ENCODE measurements at places on chromosomes 1 and 21. TPM values are rescaled to one million over a fixed set of nuclear protein-coding genes. Genes with fewer than 3 reads are reported as not detected.

DNA sequence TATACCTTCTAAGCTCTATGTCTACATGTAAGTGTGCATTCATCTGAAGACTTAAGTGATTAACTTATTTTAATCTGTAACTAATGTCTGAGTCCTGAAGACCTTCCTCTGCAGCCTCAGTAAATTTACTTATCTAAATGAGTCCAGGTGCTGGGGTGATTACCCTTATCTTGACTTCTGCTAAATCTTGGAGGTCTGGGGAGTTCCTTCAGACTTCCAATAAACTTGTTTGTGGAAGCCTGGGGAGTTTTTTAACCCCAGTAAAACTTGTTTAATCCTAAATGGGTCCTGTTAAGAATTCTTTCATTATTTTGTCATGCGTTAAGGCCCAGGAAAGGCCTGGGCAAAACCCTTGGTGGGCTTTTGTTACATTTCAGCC lies 37.0 kb downstream of the RSPH1 start:
- H3K4me1 ChIP-seq = peaks cover 6% of the 10 kb centered on the region
- H3K4me3 ChIP-seq = no peak overlapping the region
- no peak overlapping the region for H3K27ac ChIP-seq
- H3K27me3 ChIP-seq = no peaks in the 10 kb centered on the region

DNA sequence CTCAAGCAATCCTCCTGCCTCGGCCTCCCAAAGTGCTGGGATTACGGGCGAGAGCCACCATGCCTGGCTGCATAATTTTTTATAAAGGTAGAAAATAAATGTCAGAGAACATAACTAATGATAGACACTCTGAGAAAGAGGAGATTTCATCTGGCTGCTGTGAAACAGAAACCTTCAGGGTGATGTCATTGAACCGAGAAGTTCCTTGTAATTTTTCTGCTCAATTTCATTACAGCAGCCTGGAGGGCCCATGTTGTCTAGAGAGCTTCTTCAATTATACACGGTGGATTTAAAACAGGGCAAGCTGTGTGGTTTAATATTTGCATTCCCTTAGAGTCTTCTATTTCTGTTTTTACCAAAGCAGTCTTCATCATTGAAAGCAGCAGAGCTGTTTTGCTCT lies 64.3 kb upstream of the MORC3 start:
- no peak overlapping the region for H3K4me3 ChIP-seq
- DNase-seq = no peak
- no peaks in the 10 kb centered on the region for H3K27me3 ChIP-seq
- peaks cover 5% of the 10 kb centered on the region for H3K4me1 ChIP-seq
- no peak overlapping the region for H3K27ac ChIP-seq

DNA sequence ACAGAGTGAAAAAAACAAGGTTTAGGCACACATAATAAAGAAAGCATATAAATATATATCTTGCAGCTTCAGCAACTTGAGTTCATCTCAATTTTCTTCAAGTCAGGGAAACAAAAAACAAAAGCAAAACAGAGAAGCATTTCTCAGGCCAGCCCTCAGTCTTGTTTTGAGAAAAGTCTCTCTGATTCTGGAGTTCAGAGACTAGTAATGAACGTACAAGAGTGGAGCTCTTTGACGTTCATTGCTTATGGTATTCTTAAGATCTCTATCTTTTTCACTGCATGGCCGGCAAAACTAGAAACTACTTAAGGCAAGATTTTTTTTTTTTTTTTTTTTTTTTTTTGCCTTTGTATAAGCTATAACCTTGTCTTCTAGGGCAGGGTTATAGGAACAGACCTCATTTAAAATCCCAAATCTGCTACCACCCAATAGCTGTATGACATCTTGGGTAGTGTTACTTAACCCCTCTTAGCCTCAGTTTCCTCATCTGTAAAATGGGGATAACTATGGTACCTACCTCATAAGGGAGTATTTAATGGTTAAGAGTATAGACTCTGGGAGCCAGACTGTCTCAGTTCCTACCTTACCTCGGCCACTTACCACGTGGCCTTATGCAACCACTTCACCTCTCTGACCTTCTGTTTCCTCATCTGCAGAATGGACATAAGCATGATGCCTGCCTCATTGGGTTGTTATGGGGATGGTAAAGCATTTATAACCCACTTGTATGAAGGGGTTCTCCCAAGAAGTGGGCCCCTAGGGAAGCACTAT lies 33.6 kb downstream of the LMO4 start:
- no peak for DNase-seq
- no peaks in the 10 kb centered on the region for H3K36me3 ChIP-seq
- no peaks in the 10 kb centered on the region for H3K27me3 ChIP-seq
- no peaks in the 10 kb centered on the region for H3K4me1 ChIP-seq
- no peak overlapping the region for H3K4me3 ChIP-seq

DNA sequence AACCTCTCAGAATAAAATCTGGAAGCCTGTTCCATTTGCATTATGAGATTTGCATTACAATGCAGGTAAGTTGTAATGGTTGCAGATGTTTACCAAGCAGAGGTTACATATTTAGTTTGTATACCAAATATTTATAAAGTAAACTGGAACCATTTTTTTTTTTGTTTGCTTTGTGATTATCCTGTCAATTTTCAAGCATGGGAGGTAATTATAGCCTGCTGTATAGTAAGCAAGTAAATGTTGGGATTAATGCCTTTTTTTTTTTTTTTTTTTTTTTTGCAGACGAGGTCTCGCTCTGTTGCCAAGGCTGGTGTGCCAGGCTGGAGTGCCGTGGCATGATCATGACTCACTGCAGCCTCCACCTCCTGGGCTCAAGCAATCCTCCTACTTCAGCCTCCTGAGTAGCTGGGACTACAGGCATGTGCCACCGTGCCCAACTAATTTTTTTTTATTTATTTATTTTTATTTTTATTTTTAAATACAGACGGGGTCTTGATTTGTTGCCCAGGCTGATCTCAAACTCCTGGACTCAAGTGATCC lies 21.0 kb downstream of the NFYC start:
- DNase-seq = no peak
- H3K4me1 ChIP-seq = no peaks in the 10 kb centered on the region
- no peak overlapping the region for H3K4me3 ChIP-seq
- no peaks in the 10 kb centered on the region for H3K36me3 ChIP-seq
- H3K27me3 ChIP-seq = no peaks in the 10 kb centered on the region

- no peaks in the 10 kb centered on the region for H3K36me3 ChIP-seq
- no peaks in the 10 kb centered on the region for H3K27me3 ChIP-seq
- no peak overlapping the region for H3K27ac ChIP-seq
- H3K4me1 ChIP-seq = peaks cover 9% of the 10 kb centered on the region
These were observed 39.8 kb upstream of the ID3 start for GRCh38 chr1:23599125-23599524.

- peaks cover 4% of the 10 kb centered on the region for H3K4me1 ChIP-seq
- DNase-seq = no peak
- H3K27me3 ChIP-seq = no peaks in the 10 kb centered on the region
- no peak overlapping the region for H3K27ac ChIP-seq
- no peaks in the 10 kb centered on the region for H3K36me3 ChIP-seq
- H3K4me3 ChIP-seq = no peak overlapping the region
These were observed 25.5 kb downstream of the JAM2 start for GRCh38 chr21:25664491-25664931.

DNA sequence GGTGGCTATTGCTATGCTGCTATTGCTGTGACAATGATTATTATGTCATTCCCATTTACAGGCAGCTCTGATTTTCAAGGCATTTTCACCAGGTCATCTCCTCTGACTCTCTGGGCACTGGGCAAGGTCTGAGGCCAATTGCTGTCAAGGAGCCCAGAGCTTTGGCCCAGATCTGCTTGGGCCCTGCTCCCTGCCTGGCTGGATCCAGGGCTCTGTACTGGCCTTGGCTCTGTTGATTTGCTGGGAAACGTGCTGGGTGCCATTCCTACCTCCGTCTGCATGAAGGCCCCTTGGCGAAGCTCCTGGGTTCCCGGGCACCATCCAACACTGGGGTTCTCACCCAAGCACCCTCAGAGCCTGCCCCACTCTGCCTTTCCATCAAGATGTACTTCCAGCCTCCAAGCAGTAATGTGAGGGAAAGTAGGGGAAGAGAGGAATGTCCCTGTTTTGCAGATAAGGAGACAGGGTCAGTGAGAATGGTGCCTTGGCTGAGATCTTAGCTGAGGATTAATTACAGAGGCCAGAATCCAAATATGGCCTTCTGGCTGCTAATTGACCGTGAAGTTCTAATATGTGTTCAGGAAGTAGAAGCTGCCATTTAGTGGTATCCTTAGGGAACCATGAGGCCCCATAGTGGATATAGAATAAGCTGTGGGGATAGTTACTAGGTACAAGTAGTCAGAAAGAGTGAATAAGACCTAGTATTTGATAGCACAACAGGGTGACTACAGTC lies 63.9 kb downstream of the HTR6 start:
- no peak overlapping the region for H3K27ac ChIP-seq
- H3K27me3 ChIP-seq = no peaks in the 10 kb centered on the region
- DNase-seq = no peak
- H3K36me3 ChIP-seq = no peaks in the 10 kb centered on the region

GRCh38 chr21:44991538-44992483 lies 52.0 kb downstream of the SLX9 start:
- no peak overlapping the region for H3K4me3 ChIP-seq
- no peak for DNase-seq
- H3K36me3 ChIP-seq = peaks cover 2% of the 10 kb centered on the region
- peaks cover 71% of the 10 kb centered on the region for H3K4me1 ChIP-seq
- no peak overlapping the region for H3K27ac ChIP-seq

HAO2 gene
- polyA plus RNA-seq = 0.56 TPM

DNA sequence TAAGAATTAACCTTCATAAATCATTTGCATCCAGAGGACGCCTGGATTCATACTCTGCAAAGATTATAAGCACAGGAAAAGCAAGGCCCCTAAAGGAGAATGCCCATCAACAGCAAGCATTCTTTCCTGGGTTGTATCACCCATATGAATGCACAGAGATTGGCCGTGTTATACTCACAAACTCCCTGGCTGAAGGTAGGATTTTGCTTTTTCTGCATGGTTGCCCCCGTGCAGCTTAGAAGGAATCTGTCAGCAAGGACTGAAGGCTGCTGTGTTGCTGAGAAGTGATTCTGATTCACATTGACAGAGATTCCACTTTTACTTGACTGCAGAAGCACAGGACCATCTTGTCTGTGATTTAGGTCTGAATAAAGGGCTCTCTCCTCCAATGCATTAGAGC lies 283.0 kb downstream of the LRRIQ3 start:
- H3K27ac ChIP-seq = no peak overlapping the region
- peak; percentile 27 for DNase-seq
- no peak overlapping the region for H3K4me3 ChIP-seq

DNA sequence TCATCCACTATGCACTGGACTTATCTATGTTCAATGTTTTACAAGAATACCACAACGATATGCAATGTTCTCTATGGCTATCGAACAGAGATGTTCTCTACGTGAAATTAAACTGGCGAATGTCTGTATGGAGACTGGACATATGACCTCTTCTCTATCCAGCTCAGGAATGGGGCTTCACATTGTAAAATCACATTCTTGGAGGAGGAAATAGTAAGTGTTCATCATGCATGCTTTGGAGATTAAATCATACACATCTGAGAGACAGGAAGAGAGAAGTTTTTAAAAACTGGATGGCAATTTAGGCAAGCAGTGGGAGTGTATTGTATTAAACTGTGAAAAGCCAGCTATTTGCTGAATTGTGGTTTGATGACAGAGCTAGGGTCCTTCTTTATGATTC lies 47.9 kb upstream of the RGL1 start:
- H3K27me3 ChIP-seq = no peaks in the 10 kb centered on the region
- no peaks in the 10 kb centered on the region for H3K36me3 ChIP-seq
- H3K4me3 ChIP-seq = no peak overlapping the region
- H3K4me1 ChIP-seq = no peaks in the 10 kb centered on the region
- DNase-seq = no peak

DNA sequence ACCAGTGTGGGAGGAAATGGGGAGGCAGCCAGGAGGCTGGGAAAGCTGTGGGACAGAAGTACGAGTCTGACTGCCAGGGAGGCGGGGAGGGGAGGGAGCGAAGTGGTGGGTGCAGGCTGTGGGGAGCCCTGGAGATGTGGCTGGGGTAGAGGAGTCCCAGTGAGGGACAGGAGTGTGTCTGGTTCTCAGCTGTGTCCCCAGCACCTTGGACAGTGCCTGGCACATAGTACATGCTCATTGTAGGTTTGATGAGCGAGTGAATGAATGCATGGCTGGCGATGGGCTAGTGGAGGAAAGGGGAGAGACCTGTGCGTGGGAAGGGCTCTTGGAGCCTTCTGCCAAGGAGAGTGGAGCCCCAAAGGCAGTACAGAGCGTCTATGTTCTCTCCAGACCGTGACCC lies 104.1 kb downstream of the SIK1 start:
- H3K36me3 ChIP-seq = no peaks in the 10 kb centered on the region
- H3K27ac ChIP-seq = peak overlapping the region; percentile 63
- H3K27me3 ChIP-seq = peaks cover 2% of the 10 kb centered on the region
- peaks cover 59% of the 10 kb centered on the region for H3K4me1 ChIP-seq

YRDC gene
- polyA plus RNA-seq = 17.0 TPM

DNA sequence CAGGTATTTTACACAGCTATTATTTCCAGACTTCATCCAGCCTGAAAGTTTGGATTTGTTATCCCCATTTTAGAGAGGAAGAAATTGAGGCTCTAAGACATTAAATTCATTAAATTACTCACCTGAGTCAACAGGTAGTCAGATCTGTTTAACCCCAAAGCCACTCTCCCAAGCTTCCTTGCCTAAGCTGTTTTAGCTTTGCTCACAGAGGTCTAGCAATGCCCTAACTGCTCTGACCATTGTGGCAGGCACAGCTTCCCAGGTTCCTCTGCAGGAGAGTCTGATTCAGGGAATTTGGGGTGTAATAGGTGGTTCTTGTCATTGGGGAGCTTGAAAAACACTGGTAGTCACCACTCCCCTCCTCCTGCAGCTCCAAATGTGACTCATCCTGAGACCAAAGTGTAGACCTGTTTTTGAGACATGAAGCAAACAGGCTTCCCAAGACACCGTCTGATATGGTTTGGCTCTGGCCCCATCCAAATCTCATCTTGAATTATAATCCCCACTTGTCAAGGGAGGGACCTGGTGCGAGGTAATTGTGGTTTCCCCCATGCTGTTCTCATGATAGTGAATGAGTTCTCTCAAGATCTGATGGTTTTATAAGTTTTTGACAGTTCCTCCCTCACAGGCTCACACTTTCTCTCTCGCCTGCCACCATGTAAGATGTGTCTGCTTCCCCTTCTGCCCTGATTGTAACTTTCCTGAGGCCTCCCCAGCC lies 142.8 kb upstream of the DNAH14 start:
- H3K4me3 ChIP-seq = no peak overlapping the region
- no peaks in the 10 kb centered on the region for H3K27me3 ChIP-seq
- H3K4me1 ChIP-seq = no peaks in the 10 kb centered on the region
- no peak overlapping the region for H3K27ac ChIP-seq
- DNase-seq = peak; percentile 27

- H3K4me3 ChIP-seq = peak overlapping the region; percentile 95
- DNase-seq = no peak
- peak overlapping the region; percentile 98 for H3K27ac ChIP-seq
- peaks cover 7% of the 10 kb centered on the region for H3K36me3 ChIP-seq
These were observed 644 bp downstream of the UBE4B start for GRCh38 chr1:10033359-10033845.

WLS gene
- 124 TPM for polyA plus RNA-seq

GRCh38 chr1:204647114-204647804 lies 38.3 kb downstream of the LRRN2 start:
- no peaks in the 10 kb centered on the region for H3K36me3 ChIP-seq
- no peak overlapping the region for H3K4me3 ChIP-seq
- H3K27ac ChIP-seq = no peak overlapping the region
- peaks cover 41% of the 10 kb centered on the region for H3K4me1 ChIP-seq
